GM10248 (cell line): ENCODE measurements at places on chromosomes 5 and 9.

DNA sequence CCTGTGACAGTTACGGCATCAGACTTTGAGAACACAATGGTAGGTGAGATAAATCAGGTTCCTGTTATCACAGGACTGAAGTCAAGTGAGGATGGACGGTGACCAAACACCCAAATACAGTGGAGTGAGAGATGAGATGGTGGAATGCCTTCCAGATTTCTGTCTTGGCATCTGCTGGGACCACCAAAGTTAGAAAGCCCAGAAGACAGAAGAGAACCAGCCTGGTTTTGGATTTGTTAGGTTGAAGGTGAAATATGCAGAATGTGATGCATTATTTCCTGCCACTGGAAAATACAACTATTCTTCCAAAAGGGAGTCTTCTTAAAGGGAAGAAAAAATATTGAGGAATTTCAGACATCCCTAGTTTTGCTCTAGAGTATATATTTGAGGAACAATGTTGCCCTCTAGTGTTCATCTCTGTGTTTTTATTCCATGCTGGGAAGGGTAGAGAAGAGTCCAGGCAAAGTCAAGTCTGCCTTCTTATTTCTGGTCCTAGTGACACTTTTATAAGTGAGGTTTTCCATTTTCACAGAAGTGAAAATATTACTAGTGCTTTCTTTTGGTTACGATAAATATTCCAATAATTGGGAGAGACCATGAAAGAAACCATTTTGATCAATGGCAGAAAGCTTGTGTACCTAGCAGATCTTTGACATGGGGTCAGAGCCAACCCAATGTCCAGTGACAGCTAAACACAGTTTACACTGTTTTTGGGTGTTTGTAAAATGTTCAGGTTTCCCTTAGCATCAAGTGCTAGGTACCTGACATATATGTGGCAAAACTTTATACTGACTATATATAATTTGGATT lies 142.3 kb upstream of the ANKH start:
- DNase-seq: peak; percentile 35

DNA sequence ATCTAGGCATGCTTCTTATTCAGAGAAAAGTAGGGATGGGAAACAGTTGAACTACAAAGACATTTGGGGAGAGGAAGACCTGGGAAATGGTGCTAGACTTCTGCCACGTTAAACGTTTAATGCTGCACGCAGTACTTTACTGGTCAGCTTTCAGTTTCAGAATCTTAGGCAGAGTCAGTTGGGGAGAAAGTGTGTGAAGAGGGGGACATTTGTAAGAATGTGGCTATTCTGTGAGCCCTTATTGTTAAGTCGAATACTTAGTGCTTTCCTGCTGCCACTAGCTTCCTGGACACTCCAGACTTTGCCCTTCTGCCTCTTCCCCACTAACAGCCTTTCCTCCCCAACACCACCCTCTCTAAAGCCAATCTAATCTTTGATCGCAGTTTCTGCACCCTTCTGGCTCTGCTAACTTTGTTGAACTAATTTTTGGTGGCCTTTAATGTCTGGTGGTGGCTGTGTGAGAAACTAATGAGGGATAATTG lies 6.1 kb downstream of the CYSTM1 start:
- peak; percentile 32 for DNase-seq

GRCh38 chr5:39080597-39081204 lies 6.5 kb upstream of the RICTOR start:
- peak; percentile 40 for DNase-seq

GRCh38 chr9:134350416-134350994 lies 24.2 kb downstream of the RXRA start:
- DNase-seq: no peak

DNA sequence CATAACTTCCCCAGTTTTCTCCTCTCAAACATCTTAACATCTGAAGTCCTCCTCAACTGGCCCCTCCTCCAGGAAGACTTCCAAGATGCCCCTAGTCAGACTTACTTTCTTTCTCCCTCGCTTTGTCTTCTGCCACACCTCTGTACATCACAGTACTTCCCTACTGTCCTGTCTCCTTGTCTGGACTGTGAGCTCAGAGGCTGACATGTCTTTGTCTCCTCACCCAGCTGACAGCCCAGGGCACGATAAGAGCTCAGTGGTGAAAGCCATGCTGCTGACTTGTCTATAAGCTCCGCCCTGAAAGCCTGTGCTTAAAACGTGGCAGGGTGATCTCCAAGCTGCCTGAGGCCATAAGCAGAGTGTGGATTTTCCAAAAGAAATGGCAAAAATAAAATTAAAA lies 33.0 kb upstream of the SLC25A51 start:
- no peak for DNase-seq

DNA sequence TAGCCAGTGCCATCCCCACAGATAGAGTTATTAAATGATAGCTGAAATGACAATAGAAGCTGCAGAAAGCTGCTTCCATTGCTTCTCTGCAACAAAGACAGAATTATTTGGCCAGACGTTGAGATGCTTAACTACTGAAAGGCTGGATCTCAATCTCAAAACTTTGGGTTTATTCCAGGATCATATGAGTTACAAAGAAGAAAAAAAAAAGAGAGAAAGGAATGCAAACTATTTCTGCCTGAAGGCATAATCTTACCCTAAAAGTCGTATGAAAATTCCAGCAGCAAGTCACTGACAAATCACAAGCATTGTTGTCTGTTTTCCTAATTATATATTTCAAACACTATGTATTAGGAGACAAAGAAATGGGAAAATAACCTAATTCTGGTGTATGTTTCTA lies 12.8 kb upstream of the TYRP1 start:
- no peak for DNase-seq

DNA sequence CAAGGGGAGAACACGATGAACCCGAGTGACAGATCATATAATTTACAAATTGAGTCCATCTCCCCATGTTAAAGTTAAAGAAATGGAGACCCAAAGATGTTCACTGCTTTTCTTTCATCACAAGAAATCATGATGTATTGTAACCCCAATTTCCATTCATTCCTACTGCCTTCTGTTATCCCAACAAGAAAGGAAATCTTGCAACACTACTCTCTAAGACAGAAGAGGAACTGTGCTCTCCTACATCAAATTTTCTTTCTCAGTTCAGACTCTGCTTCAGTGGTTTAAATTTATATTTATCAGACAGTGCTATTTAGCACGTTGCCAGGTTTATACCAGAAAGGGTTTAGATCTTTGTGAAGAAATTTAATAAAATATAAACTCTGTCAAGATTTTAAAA lies 83.8 kb upstream of the RASA1 start:
- no peak for DNase-seq

- DNase-seq: no peak
These were observed 270.8 kb downstream of the PSAT1 start for GRCh38 chr9:78567693-78568092.

DNA sequence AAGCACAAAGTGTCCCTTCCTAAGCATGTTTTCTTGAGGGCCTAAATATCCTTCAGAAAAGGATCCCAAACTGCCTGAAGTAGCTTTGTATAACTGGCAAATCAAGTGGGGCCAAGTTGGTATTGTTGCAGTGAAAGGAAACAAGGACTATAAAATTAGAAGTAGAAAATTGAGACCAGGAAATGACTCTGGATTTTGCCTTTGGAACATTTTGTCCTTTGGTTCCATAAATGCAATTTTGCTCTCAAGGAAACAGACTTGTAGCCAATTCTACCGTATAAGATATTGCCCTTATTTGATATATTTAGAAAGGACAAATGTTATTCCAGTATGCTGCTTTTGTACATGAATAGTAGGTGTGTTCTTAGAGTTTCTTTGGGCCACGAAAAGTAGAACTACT lies 34.4 kb downstream of the RABGAP1 start:
- no peak for DNase-seq

GRCh38 chr9:88791105-88791805 lies 200.0 kb upstream of the S1PR3 start:
- no peak for DNase-seq

DNA sequence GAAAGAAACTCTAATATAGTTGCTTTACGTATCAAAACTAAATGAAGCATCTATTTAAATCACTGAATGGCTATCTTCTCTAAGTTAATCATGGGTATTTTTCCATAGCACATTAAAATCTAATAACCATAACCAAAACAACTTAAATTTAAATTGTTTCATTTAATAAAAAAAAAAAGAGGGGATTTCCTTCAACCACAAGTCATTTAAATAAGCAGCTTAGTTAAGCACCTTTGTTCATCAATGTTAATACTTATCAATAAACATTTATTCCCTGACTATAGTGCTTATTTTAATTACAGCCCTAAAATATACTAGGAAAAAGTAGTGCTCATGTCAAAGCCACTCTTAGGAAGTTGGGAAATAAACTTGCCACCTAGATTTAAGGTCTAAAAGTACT lies 30.3 kb downstream of the ZNF608 start:
- no peak for DNase-seq

- no peak for DNase-seq
These were observed 358.9 kb upstream of the RFX3 start for GRCh38 chr9:3884736-3885135.

DNA sequence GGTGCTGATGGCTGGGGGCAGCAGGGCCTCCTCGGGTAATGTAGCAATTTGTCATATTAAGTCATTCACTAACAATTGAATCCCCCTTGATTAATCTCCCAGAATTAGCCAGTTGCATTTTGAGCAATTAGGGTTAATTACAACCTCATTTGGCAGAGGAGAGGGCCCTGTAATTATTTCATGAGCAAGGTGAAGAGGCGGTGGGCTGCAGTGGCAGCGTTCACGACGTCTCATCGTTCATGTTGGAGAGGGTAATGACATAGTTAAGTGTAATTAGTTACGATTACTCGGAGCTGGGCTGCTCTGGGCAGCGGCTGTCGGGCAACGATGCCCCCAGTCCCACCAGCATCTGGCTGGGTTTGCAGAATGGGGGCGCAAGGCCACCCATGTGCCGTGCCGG lies 46.0 kb downstream of the NEK6 start:
- no peak for DNase-seq

DNA sequence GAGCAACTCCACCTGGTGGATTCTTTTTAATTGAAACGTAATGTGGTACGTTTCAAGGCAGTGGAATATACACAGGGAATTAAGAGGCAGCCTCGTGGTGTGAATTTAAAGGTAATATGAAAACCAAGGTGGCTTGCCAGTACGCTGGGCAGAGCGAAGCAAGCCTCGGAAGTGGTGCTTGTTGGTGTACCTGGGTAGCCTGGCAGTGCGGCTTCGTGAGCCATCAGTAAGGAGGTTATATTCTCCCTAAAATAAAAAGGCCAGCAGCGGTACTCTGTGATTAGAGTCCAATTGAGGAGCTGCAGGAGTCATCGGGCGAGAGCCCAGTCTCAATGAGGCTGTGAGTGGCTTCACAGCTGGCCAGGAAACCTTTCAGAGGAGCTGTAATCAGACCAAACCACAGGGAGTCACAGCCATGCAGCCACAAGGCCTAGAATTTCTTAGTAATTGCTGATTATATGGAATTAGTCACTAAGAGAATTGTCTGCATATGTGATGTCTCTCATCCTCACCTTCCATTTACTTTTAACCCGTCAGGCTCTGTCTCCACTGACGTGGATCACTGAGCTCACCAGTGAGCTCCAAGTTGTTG lies 57.7 kb downstream of the DCP2 start:
- DNase-seq: peak; percentile 6

GRCh38 chr5:174920906-174921550 lies 196.6 kb downstream of the MSX2 start:
- DNase-seq: no peak

- DNase-seq: no peak
These were observed 235.3 kb downstream of the SEC61B start for GRCh38 chr9:99457406-99457805.

GRCh38 chr9:97534185-97534584 lies 32.7 kb downstream of the TMOD1 start:
- DNase-seq: no peak

GRCh38 chr5:114447084-114447773 lies 85.4 kb downstream of the KCNN2 start:
- no peak for DNase-seq

DNA sequence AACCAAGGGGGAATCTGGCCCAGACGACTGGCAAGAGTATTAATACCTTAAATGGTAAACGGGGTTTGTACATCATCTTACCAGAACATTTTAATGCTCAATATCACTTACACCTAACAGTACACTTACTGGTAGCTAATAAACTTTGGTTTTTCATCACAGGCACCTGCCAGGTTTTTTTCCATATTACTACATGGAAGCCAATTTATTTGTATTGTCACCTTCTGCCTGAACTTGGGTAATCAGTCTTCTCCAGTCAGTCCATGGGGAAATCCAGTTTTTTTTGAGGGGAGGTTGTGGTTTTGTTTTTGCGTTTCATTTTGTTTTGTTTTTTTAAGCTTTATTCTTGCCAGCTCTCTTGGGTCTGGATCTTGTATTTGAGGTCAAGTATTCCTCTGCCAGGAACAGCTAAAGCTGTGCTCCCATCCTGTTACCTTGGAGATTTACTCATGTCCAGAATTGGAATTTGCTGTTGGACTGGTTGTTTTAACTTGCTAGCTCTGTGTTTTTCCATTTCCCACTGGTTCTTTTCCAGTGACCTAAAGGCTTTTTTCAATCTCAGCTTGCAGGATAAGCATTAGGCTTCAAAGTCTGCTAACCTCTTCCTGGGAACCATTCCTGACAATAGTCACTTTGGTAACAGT lies 11.1 kb upstream of the NADK2 start:
- DNase-seq: no peak

- no peak for DNase-seq
These were observed 8.9 kb upstream of the AIF1L start for GRCh38 chr9:131087354-131087893.

- peak; percentile 23 for DNase-seq
These were observed 735 bp downstream of the IDNK start for GRCh38 chr9:83623679-83624076.
